ENCODE measurements at places on chromosomes 11 and 22.

DNA sequence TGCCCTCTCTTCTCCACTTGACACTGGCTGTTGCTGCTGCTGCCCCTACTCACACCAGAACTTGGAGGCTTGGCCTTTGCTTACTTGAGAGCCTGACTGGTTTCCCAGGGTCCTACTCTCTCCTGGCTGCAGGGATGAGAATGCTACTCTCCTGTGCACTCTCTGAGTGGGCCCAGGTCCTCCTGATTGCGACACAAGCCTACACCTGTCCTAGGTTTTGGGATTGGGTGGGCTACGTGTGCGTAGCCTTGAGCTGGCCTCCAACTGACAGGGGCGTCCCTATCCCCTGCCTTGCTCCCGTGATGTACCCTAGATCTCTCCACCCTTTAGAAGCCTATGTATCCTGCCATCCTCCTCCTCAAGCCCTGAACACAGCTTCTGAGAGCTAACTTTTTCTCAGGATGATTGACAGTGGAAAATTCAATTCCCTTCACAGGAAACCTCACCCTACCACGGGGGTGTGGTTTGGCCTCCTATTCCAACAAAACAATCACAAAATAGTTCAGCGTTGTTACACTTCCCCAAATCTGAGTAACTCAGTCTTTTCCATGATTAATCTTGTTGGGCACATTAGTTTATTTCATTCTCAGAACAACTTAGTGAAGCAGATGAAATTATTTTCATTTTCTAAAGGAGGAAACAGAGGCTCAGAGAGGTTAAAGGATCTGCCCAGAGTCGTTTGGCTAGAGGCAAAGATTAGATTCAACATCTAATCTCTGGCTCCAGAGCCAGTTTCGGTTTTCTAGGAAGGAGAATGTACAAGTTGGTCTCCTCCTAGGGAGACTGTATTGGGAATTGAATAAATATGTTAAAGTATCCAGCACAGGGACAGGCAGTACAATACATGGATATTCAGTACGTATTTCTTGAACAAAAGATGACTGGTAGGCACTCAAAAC is 17.6 kb upstream of the AMOTL1 start:
- DNase-seq = no peak

- DNase-seq = no peak
Measured at GRCh38 chr22:22951035-22951434, 63.4 kb downstream of the IGLL5 start.

GRCh38 chr11:63908631-63909401 is 8.1 kb downstream of the RCOR2 start:
- no peak for DNase-seq

- no peak for DNase-seq
Measured at GRCh38 chr11:17748044-17748443, 13.5 kb downstream of the KCNC1 start.

- DNase-seq = no peak
Measured at GRCh38 chr11:124315052-124315451, 1.3 kb upstream of the OR8D1 start.

- DNase-seq = no peak
Measured at GRCh38 chr11:86624366-86624765, 48.0 kb downstream of the ME3 start.

Data from stimulated activated CD8-positive, alpha-beta memory T cell treated with anti-CD3 and anti-CD28 coated beads, Interleukin-4, amount 100 ng/mL, for 1 hour (primary cell).